ENCODE measurements at places on chromosomes 4 and X.

DNA sequence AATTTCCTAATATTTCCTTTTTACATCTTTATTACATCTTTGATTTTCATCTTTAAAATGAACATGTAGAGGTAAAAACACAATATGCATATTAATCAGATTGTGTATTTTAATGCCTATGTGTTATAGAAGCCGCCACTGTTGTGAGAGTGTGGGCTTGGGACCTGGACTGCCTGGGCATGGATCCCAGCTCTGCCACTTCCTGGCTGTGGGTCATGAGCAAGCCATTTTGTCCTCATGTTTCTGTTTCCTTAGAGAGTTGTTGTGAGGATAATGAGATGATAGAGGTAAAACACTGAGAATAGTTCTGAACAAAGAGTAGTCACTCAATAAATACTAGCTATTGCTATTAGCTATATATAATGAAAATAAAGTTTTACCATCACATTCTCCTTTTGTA, 38.4 kb upstream of the SCOC start:
- DNase-seq, result no peak

- DNase-seq, result peak; percentile 13
Observed at GRCh38 chr4:125062115-125063050, 252.4 kb upstream of the FAT4 start.

DNA sequence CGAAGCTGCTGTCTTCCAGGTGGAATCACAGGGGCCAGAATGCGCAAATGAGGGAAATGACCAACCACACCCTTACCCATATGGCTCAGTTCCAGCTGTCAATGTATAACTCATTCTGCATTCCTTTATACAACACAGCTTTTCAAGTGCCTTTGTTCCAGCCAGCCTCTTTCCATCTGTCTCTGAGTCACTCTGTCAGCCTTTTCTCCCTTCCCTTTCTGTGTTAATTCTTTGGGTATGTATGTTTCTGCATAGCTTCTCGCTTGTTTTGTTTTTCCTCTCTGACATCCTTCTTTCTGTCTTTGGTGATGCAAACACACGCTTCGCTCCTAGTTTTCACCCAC, 54.5 kb downstream of the RS1 start:
- DNase-seq, result peak; percentile 94

DNA sequence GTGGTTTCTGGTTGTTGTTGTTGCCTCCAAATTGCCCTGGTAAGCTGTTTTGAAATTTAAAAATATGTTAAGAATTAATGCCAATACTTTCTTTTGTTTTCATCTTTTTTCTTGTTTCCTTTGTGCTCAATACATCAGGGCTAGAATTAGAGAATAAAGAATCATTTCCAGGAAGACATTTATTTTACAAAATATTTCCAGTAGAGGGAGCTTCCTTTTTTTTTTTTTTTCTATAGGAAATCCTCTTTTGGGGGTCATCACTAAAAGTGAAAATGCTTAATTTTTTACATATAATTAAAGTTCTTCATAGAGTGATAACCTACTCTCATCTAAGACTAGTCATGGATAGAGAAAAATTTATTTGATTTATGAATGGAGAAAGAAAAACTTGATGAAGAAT, 2.4 kb downstream of the GLRA3 start:
- DNase-seq, result no peak

DNA sequence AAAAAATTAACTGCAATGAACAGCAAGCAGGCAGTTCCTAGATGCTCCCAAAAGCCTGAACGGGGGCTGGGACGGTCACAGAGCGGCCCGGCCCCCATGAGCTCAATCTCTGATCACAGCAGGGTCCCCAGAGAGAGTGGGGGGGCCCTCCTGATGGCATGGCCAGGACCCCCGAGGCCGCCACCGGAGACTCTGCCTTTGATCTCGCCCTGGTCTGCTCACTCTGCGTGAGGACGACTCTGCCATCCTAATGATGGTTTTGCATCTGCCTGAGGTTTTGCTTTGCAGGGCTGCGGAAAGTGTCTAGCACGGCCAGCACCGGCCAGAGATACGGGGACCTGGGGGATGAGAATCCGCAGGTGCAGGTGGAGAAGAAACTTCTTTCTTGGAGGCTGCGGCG, 103.8 kb downstream of the SHOX start:
- DNase-seq, result no peak

- no peak for DNase-seq
Observed at GRCh38 chr4:42510225-42510624, 112.9 kb downstream of the SHISA3 start.

DNA sequence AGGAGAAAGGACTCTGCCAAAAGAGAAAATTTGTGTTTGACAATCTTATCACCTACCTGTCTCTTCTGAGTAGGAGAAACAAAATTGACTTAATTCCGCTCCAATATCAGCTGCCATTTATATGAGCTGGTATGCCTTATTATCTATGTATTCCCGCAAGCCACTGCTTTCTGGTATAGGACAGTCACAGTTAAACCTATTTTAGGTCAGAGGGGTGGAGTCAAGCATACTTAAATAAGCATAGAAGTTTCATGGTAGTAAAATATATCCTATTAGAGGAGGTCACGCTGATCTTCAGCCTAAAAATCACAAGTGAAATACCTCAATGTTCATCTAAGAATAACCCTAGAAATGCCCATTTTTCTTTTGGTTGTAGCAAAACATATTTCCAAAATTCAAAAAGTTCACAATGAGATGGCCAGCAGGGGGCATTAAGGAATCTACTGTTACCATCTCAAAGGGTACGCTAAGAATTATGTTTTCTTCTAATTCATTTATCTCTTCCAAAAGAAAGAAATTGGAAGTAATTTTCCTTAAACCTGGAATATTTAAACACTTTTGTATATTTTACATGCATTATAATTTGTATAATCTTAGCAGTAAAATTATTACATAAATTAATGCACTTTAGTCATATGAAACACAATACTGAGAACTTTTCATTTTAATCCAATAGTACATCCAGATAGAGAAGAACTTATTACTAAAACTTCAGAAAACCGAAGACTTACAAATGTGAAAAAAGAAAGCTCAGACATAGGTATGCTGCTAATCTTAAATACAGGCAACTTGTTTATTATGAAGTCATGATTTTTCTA, 10.5 kb downstream of the PPAT start:
- no peak for DNase-seq
